ENCODE measurements at places on chromosomes 3 and 15. TPM values are rescaled to one million over a fixed set of nuclear protein-coding genes. Genes with fewer than 3 reads are reported as not detected.

DNA sequence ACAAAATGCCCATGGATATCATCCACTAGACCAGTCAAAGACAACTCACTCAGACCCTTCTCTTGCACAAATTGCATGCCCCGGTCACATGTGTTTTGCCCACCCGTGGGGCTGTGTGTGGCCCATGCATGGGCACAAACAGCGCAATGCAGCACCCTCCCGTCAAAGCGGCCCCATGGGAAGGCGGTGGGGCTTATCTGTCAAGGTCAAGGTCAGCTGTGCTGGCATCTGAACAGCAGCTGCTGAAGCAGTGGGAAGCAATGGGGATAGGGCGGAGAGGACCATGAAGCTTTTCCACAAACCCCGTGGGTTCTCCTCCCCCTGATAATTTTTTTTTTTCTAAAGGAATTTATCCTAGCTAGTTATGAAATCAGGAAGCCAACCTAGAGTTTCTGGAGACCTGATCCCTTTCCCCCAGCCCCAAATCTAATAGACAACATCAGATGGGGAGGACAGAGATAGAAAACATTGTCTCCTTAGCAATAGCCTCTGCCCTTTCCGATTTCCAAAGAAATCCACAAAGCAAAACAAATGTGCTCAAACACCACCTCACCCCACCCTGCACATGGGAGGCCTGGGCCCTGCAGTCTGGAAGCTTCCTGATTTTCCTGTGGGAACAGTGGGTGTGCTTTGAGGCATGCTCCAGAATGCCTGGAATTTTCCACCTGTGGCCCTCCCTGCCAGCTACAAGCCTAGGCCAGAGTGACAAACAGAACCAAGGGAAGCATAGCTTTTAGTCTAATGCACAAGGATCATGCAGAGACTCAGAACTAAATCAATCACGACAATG is 84.4 kb downstream of the BDH1 start:
- H3K27ac ChIP-seq = no peak overlapping the region
- peaks cover 12% of the 10 kb centered on the region for H3K4me1 ChIP-seq
- no peak overlapping the region for H3K4me3 ChIP-seq
- no peaks in the 10 kb centered on the region for H3K27me3 ChIP-seq
- DNase-seq = no peak

GRCh38 chr3:71130471-71131374 is 452.8 kb downstream of the FOXP1 start:
- peaks cover 32% of the 10 kb centered on the region for H3K4me1 ChIP-seq
- H3K36me3 ChIP-seq = no peaks in the 10 kb centered on the region
- peak overlapping the region; percentile 71 for H3K4me3 ChIP-seq
- H3K27me3 ChIP-seq = no peaks in the 10 kb centered on the region
- H3K27ac ChIP-seq = peak overlapping the region; percentile 8
- DNase-seq = peak; percentile 76

DNA sequence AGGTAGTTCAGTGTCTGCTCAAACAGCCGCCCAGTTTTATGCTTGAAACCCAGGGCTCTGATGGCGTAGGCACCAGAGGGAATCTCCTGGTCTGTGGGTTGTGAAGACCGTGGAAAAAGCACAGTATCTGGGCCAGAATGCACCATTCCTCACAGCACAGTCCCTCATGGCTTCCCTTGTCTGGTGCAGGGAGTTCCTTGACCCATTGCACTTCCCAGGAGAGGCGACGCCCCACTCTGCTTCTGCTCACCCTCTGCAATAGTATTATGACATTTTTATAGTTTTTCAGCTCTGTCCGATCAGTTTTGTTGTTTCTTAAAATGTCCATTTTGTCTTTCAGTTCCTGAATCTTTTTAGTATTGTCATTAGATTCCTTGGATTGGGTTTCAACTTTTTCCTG is 343.5 kb downstream of the EDEM1 start:
- H3K27me3 ChIP-seq = no peaks in the 10 kb centered on the region
- H3K4me1 ChIP-seq = no peaks in the 10 kb centered on the region
- DNase-seq = no peak
- H3K36me3 ChIP-seq = no peaks in the 10 kb centered on the region
- H3K27ac ChIP-seq = no peak overlapping the region
- no peak overlapping the region for H3K4me3 ChIP-seq

- H3K4me1 ChIP-seq = peaks cover 50% of the 10 kb centered on the region
- H3K4me3 ChIP-seq = no peak overlapping the region
- no peaks in the 10 kb centered on the region for H3K36me3 ChIP-seq
- peak; percentile 15 for DNase-seq
- H3K27me3 ChIP-seq = no peaks in the 10 kb centered on the region
- H3K27ac ChIP-seq = peak overlapping the region; percentile 78
These were observed 105.9 kb downstream of the TPRG1 start for GRCh38 chr3:189277711-189278110.

- peak; percentile 59 for DNase-seq
These were observed 19.5 kb downstream of the PPCDC start for GRCh38 chr15:75042730-75043508.

DNA sequence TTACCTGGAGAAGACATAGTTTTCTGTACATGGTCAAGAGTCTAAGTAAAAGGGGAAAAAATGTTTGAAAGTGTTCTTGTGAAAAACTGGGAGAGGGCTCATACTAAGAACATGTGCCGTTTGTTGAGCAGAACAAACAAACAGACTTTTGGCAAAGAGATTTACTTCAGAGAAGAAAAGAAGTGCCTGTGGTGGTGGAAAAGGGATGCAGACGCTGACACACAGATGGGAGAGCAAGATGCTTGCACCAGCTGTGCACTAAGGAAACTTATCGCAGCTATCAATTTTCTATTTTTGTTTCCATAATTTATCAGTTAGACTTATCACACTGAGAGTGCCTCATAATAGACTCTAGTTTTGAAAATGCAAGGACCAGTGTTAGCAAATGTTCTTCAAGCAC is 259.6 kb upstream of the PDZRN3 start:
- no peak overlapping the region for H3K27ac ChIP-seq
- no peak overlapping the region for H3K4me3 ChIP-seq
- no peak for DNase-seq
- no peaks in the 10 kb centered on the region for H3K36me3 ChIP-seq

- H3K36me3 ChIP-seq = no peaks in the 10 kb centered on the region
- DNase-seq = no peak
- H3K4me3 ChIP-seq = no peak overlapping the region
- H3K27me3 ChIP-seq = no peaks in the 10 kb centered on the region
- H3K27ac ChIP-seq = no peak overlapping the region
These were observed 23.1 kb upstream of the ANKRD28 start for GRCh38 chr3:15820911-15821310.

- DNase-seq = no peak
- peaks cover 18% of the 10 kb centered on the region for H3K27me3 ChIP-seq
- no peaks in the 10 kb centered on the region for H3K36me3 ChIP-seq
- H3K4me1 ChIP-seq = no peaks in the 10 kb centered on the region
These were observed 50.5 kb downstream of the POMGNT2 start for GRCh38 chr3:43055393-43055792.

DNA sequence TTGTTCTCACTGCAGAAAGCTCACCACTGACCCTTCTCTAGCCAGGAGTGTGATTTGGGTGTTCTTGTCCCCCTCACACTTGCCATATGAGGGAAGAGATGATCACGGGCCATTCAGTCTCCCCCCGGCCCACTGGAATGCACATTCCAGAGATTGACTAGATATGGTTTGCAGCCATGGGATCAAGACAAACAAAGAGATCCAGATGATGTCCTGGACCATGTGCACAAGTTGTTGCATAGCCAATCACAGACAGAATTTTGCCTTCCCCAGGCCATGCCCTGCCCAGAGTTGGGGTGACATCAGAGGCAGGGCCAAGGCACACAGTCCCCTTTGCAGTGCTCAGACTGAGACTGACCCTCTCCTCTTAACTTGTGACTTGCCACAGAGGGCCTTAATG is 14.8 kb downstream of the MUC13 start:
- H3K27ac ChIP-seq = no peak overlapping the region
- H3K27me3 ChIP-seq = no peaks in the 10 kb centered on the region
- H3K4me3 ChIP-seq = no peak overlapping the region
- no peak for DNase-seq

DNA sequence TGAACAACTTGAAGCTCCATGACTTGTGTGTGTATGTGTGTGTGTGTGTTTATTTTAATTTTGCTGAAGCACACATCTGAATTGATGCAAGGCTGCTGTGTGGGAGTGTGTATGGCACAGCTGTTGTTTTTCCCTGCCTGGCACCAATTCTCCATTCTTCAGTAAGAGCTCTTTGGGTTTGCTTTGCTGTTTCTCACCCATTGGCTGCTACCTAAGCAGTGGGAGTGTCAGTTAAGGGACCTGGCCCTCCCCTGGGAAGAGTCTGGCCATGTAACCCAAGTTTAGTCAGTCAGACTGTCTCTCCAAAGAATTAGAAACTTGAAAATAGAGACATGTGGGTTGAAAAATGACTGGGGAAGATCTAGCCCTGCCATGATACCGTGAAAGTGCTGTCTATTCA is 126.2 kb upstream of the SYNPR start:
- no peaks in the 10 kb centered on the region for H3K36me3 ChIP-seq
- DNase-seq = no peak
- no peaks in the 10 kb centered on the region for H3K4me1 ChIP-seq
- no peak overlapping the region for H3K27ac ChIP-seq

DNA sequence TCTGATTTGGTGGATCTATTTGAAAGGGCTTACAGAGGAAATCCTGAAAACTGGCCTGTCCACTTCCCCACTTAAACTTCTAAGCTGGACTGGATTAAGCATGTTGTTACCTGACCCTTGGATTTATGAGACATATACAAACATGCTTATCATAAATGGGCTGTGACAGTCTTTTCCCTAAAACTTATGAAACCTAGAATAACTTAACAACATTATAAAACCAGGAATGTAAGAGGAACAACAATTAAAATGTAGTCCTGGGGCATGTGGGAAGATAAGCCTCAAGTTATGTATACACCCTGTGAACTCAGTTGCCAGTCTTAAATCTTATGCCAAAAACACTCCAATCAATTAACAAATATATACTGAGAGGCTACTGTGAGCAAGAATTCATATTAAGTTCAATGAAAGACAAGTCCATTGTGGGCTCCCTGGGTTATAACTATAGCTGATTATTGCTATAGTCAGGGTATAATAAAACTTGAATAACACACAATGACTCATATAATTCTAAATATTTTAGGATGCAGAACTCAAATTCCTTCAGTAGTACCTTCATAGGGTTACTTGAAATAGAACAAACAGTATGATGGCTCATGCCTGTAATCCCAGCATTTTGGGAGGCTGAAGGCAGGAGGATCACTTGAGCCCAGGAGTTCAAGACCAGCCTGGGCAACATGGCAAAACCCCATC is 87.2 kb upstream of the PPIB start:
- peaks cover 51% of the 10 kb centered on the region for H3K4me1 ChIP-seq
- peak; percentile 77 for DNase-seq
- no peaks in the 10 kb centered on the region for H3K27me3 ChIP-seq
- no peak overlapping the region for H3K4me3 ChIP-seq

GRCh38 chr15:85777250-85778106 is 17.2 kb downstream of the KLHL25 start:
- no peak overlapping the region for H3K4me3 ChIP-seq
- no peaks in the 10 kb centered on the region for H3K36me3 ChIP-seq
- no peaks in the 10 kb centered on the region for H3K4me1 ChIP-seq
- H3K27me3 ChIP-seq = no peaks in the 10 kb centered on the region
- DNase-seq = no peak

- DNase-seq = no peak
- no peak overlapping the region for H3K27ac ChIP-seq
- H3K4me1 ChIP-seq = peaks cover 10% of the 10 kb centered on the region
- H3K36me3 ChIP-seq = no peaks in the 10 kb centered on the region
These were observed 165.3 kb downstream of the SHQ1 start for GRCh38 chr3:72682936-72683452.

- H3K27me3 ChIP-seq = no peaks in the 10 kb centered on the region
- no peak for DNase-seq
- H3K4me3 ChIP-seq = no peak overlapping the region
- peaks cover 34% of the 10 kb centered on the region for H3K4me1 ChIP-seq
- H3K36me3 ChIP-seq = no peaks in the 10 kb centered on the region
These were observed 30.7 kb downstream of the PLA1A start for GRCh38 chr3:119628390-119628789.

DNA sequence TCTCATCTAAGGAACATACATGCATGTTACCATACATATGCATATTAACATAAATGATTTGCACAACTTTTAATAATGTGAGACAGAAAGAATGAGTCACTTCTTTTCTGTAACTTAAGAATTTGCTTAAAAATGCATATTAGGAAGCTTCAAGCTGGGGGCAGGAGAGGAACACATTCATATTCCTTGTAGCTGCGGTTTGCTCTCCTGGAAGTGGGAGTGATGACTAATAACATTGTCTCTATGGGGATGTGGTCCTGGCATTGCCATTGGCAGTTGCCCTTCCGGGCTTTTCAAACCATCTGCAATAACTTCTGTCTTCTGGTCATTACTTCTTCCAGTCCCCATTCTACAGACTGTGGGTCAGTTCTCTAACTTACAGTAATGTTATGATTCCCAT is 15.6 kb downstream of the CHST2 start:
- no peaks in the 10 kb centered on the region for H3K27me3 ChIP-seq
- DNase-seq = peak; percentile 87
- H3K4me3 ChIP-seq = no peak overlapping the region

DNA sequence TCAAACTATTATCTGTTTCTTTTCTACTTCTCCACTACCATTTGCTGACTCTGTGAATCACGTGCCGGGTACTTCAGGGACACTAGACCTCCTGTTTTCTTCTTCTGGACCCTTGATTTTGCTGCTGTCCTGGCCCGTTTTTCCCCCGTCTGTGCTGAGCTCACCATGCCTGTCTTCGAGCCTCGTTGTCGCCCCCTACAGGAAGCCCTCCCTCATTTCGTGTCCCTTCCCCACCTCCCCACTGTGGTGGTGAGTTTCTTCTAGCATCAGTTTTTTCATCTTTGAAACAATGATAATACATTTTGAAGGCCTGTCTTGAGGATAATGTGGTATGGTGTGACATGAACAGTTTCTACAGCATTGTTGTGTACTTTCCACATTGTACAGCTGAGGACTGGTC is 12.8 kb downstream of the GABRG3 start:
- H3K4me3 ChIP-seq = no peak overlapping the region
- no peaks in the 10 kb centered on the region for H3K36me3 ChIP-seq
- no peaks in the 10 kb centered on the region for H3K4me1 ChIP-seq
- no peaks in the 10 kb centered on the region for H3K27me3 ChIP-seq
- no peak overlapping the region for H3K27ac ChIP-seq

DNA sequence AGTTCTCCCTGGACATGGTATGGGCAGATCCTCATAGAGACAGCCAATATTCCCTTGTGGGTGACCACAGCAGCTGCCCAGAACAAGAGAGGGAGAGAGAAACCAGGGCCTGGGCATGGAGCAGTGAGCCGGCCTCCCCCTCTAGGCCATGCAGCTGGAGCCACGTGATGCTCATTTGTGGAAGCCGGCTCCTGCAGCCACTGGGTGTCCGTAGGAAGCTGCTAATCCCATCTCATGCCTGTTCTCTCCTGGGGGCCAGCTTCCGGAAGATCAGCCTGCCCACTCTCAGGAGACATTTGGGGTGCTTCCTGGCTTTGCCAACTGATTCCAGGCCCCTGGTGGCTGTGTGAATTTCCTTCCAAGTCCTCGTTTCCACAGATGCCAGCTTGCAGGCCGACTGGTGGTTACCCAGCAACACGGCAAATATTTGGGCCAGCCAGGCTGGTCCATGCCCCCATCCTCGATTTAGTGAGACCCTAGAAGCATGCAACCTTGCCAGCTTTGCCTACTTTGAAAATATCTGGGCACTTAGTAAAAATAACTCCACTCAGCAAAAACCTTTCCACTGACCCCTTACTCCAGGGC is 55.3 kb downstream of the LINGO1 start:
- no peaks in the 10 kb centered on the region for H3K4me1 ChIP-seq
- H3K4me3 ChIP-seq = no peak overlapping the region
- peaks cover 5% of the 10 kb centered on the region for H3K27me3 ChIP-seq
- DNase-seq = no peak

The RFTN1 gene
- 12.3 TPM for total RNA-seq

The PPP1R14D gene
- 0.33 TPM for total RNA-seq

The AGTR1 gene
- 0.15 TPM for total RNA-seq

The PARP6 gene
- not detected for total RNA-seq

The HTR3D gene
- not detected for total RNA-seq

The TLR9 gene
- total RNA-seq = not detected

All from PC-3 (cell line).